Putamen (tissue), 1 donor: ENCODE measurements at places on chromosomes 6 and 20.
A peak's percentile ranks its signal among the peaks of the same experiment; 100 is the strongest.

- DNase-seq: peak; percentile 77
Observed at GRCh38 chr6:112180095-112180820, 74.1 kb downstream of the LAMA4 start.

DNA sequence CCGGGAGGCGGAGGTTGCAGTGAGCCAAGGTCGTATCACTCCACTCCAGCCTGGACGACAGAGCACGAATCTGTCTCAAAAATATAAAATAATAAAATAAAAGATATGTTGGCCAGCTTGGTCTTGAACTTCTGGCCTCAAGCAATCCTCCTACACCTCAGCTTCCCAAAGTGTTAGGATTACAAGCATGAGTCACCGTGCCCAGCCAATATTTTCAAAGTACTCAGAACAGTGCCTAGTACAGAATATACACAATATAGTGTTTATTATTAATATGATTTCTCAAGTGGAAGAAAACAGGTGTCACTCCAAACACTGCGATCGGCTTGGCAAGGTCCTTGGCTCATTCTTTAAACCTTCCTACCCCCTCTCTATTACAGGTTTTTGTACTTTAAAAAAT, 3.1 kb downstream of the FAM210B start:
- no peak for DNase-seq

DNA sequence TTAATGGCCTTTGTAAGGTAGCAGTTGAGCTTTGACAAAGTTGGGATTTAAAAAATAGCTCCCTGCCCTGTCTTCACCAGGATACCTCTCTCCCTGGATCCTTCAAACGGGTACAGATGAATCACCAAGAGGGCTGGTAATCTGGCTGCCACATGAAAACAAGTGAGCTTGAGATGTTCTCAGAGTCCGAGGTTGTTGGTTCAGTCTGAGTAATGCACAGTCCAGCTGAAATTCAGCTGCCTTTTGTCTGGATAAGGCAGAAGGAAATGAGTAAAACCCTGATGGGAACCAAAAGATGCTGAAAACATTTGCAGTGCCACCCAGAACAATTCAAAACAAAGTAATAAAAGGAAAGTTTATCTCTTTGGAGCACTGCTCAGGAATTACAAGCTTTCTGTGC, 86.8 kb downstream of the GJA1 start:
- no peak for DNase-seq

- DNase-seq: no peak
Observed at GRCh38 chr6:62043084-62043483, 242.9 kb downstream of the KHDRBS2 start.
